ENCODE measurements at places on chromosomes 6 and 20.

DNA sequence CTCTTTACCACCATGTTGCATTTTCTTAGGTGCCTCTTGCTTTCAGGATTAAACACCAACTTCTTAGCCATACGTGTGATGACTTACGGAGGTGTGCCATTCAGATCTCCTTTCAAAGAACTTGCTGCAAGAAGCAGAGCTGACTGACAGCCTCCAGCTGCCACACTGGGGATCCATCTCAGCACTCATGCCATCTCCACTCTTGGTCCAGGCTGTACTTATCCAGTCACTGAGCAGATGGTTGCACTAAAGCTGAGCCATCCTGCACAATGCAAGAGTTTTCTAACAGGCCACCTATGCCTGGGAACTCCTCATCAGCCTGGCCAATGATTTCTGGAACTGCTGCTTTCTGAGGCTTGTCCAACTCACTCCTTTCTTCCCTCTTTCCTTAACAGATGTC is 31.4 kb upstream of the KIF6 start:
- DNase-seq: no peak

GRCh38 chr6:169454204-169454871 is 200.7 kb upstream of the THBS2 start:
- DNase-seq: no peak

DNA sequence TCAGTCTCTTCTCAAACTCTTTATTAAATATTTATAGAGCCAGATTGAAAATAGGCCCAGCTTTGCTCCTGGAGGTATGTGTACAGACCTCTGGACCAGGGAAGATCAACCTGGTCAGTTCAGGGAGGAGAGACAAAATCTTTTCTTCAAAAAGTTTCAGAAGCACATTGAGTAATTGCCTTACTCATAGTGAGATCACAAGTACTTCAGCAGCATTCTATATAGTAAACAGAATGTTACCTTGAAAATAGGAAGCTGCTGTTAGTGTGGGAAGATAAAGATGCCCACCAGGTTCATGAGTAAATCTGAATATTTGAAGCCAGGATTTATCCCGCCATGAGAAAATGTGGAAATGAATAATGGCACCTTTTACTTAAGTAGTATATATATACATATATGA is 665.9 kb upstream of the CITED2 start:
- no peak for DNase-seq

DNA sequence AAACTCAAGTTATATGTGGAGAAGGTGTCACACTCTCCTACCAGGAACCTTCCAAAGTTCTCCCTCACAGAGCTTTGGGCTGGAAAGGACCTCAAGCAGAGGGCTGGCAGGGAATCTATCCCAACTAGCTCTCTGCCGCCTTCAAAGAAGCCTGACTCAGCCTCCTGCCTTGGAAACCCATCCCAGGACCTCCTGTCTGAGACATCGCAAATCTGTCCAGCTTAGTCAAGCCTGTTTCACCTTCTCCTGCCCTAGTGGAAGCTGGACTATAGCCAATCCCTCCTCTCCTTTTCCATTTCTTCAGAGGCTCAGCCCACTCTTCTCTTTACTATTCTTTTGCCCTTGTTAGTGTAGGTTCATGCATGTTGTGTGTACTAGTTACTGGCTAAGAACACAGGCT is 48.2 kb upstream of the FOXP4 start:
- no peak for DNase-seq

- no peak for DNase-seq
Measured at GRCh38 chr6:114007516-114007915, 36.6 kb upstream of the HDAC2 start.

DNA sequence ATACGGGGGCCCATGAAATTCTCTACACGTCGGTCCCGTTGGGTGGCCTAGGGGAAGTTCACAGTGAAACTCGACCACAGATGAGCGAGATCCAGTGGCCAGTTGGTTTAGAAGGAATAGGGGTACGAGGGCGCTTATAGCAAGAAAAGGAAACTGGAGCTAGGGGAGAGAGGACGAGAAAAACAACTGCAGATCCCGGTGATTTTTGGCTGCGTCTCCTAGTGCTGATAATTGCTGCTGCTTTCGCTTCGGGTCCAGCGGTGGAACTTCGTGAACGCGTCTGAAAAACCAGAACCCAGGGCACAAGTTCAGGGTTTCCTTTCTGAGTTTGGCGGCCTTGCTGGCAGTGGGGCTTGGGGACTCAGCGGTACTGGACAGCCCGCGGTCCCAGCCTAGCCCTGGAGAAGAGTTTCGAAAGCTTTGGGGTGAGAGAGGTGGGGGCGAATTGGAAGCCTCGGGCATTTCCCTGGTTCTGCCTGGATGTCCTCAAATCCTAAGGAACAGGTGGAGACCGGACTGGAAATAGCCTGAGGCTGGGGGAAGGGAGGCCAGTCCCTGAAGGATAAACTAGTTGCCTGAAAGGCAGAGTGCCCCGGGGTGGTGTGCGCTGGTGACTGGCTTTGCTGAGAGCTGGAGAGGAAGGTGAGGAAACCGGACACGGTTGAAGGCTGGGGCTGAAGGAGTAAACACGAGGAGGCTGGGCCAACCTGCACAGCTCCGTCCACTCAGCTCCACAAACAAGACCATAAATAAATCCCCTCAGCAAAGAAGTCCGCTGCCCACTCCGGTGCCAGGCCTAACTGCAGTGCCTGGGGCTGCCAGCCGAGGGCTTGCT is 793 bp downstream of the GMPR start:
- peak; percentile 71 for DNase-seq

DNA sequence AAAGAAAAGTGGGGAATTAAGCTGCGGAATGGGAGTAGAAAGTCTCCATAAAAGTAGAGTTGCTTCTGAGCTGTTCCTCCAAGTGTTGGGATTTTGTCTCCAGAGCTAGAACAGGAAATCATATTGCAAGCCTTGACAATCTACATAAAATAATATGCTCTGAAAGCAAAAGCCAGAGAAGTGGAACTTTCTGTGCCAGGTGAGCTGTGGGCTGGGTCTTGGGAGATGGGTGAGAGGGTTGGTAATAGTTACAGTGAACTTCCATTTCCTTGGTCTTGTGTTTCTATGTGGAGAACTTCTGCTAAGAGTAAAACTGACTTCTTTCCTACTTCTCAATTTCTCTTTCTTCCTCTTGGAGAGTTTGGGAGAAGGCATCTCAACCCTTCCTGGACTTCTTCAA is 6.3 kb upstream of the HMGN4 start:
- no peak for DNase-seq
